K562 (cell line): ENCODE measurements at places on chromosomes 1 and 21. TPM values are rescaled to one million over a fixed set of nuclear protein-coding genes. Genes with fewer than 3 reads are reported as not detected.

The KLF17 gene
- not detected in 2 replicates for total RNA-seq

DNA sequence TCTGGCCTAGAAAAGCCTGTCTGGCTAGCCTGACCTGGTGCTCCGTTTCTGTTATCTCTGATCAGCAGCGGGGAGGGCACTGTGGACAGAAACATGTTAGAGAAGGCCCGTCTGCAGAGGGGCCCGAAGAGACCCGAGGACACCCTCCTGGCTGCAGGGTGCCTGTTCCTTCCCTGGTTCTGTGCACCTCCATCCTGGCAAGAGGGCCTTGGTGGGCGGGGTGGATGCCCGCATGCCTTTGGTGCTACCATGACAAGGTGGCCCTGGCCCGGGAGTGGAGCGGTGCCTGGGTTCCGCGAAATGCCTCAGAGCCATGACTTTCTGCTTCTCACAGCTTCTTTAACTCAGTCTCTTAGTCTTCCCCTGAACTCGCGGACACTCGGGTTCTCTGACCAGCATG is 233.6 kb downstream of the CAMTA1 start:
- no peak overlapping the region for H3K4me3 ChIP-seq
- H3K27ac ChIP-seq = no peak overlapping the region
- H3K4me1 ChIP-seq = no peaks in the 10 kb centered on the region
- H3K27me3 ChIP-seq = peaks cover 44% of the 10 kb centered on the region
- H3K36me3 ChIP-seq = no peaks in the 10 kb centered on the region

- no peaks in the 10 kb centered on the region for H3K4me1 ChIP-seq
- DNase-seq = no peak
- peaks cover 10% of the 10 kb centered on the region; the same call in 2 of the 3 replicates for H3K27me3 ChIP-seq
- H3K4me3 ChIP-seq = no peak overlapping the region
- no peaks in the 10 kb centered on the region for H3K36me3 ChIP-seq
Measured at GRCh38 chr1:94095744-94096469, 25.0 kb downstream of the ABCA4 start.

The FLG2 gene
- not detected in 2 replicates for total RNA-seq

- no peaks in the 10 kb centered on the region for H3K36me3 ChIP-seq
- no peaks in the 10 kb centered on the region for H3K4me1 ChIP-seq
- no peak for DNase-seq
- H3K4me3 ChIP-seq = no peak overlapping the region
- no peak overlapping the region for H3K27ac ChIP-seq
Measured at GRCh38 chr1:103348136-103348535, 177.4 kb upstream of the RNPC3 start.

The RNASEL gene
- total RNA-seq = 5.4 and 5.7 TPM in 2 replicates

- H3K27ac ChIP-seq = no peak overlapping the region
- H3K27me3 ChIP-seq = no peaks in the 10 kb centered on the region
- no peak for DNase-seq
- H3K4me1 ChIP-seq = peaks cover 26% of the 10 kb centered on the region
- H3K36me3 ChIP-seq = no peaks in the 10 kb centered on the region
Measured at GRCh38 chr1:91552091-91552490, 51.4 kb downstream of the CDC7 start.

The LCE1F gene
- not detected in 2 replicates for total RNA-seq

DNA sequence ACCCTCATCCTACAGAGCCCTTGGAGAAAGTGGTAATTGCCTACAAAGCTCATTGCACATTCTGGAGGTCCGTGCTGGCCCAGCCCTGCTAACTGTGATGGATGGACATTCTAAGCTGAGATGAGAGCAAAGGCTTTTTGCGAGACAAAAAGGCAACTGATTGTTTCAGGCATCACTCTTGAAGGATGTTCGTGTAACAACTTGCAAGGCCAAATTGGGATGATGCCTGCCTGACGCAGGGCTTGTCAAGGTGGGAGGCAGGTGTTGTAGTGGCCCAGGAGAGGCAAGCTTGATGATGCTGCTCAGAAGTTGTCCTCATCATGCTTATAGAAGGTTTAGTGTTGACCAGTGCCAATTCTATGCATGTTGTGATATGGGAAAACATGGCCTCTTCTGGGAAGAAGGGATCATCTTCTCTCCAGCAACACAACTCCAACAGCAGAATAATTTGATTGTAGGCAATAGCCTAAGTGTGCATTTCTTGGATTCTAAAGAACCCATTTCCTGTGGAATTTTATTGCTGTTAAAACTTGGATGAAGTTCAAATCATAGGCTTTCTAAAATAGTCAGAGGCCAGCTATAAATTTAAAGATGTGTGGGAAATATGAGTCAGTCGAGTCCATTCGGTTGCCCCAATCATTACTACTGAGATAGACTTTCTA is 102.5 kb upstream of the COA6 start:
- no peaks in the 10 kb centered on the region for H3K36me3 ChIP-seq
- peaks cover 18% of the 10 kb centered on the region for H3K27me3 ChIP-seq
- H3K27ac ChIP-seq = no peak overlapping the region
- no peak for DNase-seq
- no peaks in the 10 kb centered on the region for H3K4me1 ChIP-seq
- H3K4me3 ChIP-seq = no peak overlapping the region

GRCh38 chr1:213247038-213247437 is 196.0 kb downstream of the RPS6KC1 start:
- DNase-seq = no peak
- H3K4me1 ChIP-seq = no peaks in the 10 kb centered on the region
- H3K27me3 ChIP-seq = no peaks in the 10 kb centered on the region
- no peak overlapping the region for H3K27ac ChIP-seq

- no peak overlapping the region for H3K27ac ChIP-seq
- H3K4me1 ChIP-seq = peaks cover 3% of the 10 kb centered on the region; the same call in 1 of the 3 replicates
- no peaks in the 10 kb centered on the region for H3K27me3 ChIP-seq
- no peak for DNase-seq
- H3K4me3 ChIP-seq = no peak overlapping the region
Measured at GRCh38 chr1:45365051-45365450, 24.8 kb upstream of the MUTYH start.

- H3K36me3 ChIP-seq = no peaks in the 10 kb centered on the region
- DNase-seq = no peak
- H3K4me1 ChIP-seq = peaks cover 5% of the 10 kb centered on the region; the same call in 1 of the 3 replicates
Measured at GRCh38 chr1:15213341-15213821, 33.6 kb upstream of the FHAD1 start.

GRCh38 chr1:150151291-150152181 is 1.8 kb downstream of the PLEKHO1 start:
- H3K27me3 ChIP-seq = no peaks in the 10 kb centered on the region
- H3K27ac ChIP-seq = no peak overlapping the region
- peak overlapping the region; percentile 53; the same call in 1 of the 2 replicates for H3K4me3 ChIP-seq
- DNase-seq = no peak
- peaks cover 6% of the 10 kb centered on the region; the same call in 1 of the 3 replicates for H3K36me3 ChIP-seq

The CRNN gene
- not detected in 2 replicates for total RNA-seq

The LRRC53 gene
- total RNA-seq = not detected in 2 replicates

The LGR6 gene
- 0.20 and 0.31 TPM in 2 replicates for total RNA-seq

GRCh38 chr21:31886915-31887314 is 14.1 kb downstream of the HUNK start:
- H3K27ac ChIP-seq = no peak overlapping the region
- H3K4me1 ChIP-seq = no peaks in the 10 kb centered on the region
- no peaks in the 10 kb centered on the region for H3K36me3 ChIP-seq
- peaks cover 38% of the 10 kb centered on the region for H3K27me3 ChIP-seq
- no peak overlapping the region for H3K4me3 ChIP-seq

- DNase-seq = no peak
- H3K27ac ChIP-seq = no peak overlapping the region
- no peak overlapping the region for H3K4me3 ChIP-seq
- peaks cover 41% of the 10 kb centered on the region for H3K4me1 ChIP-seq
- H3K27me3 ChIP-seq = no peaks in the 10 kb centered on the region
- H3K36me3 ChIP-seq = no peaks in the 10 kb centered on the region
Measured at GRCh38 chr1:44822131-44822701, 13.9 kb downstream of the BTBD19 start.

The DCAF6 gene
- 40.6 and 42.8 TPM in 2 replicates for total RNA-seq

- H3K27ac ChIP-seq = no peak overlapping the region
- H3K4me3 ChIP-seq = no peak overlapping the region
- DNase-seq = no peak
- H3K27me3 ChIP-seq = no peaks in the 10 kb centered on the region
Measured at GRCh38 chr21:29256126-29256910, 42.4 kb upstream of the BACH1 start.

GRCh38 chr1:32939655-32940371 is 24.8 kb downstream of the RNF19B start:
- H3K4me3 ChIP-seq = no peak overlapping the region
- no peaks in the 10 kb centered on the region for H3K27me3 ChIP-seq
- H3K36me3 ChIP-seq = peaks cover 51% of the 10 kb centered on the region; the same call in 2 of the 3 replicates
- H3K27ac ChIP-seq = no peak overlapping the region
- peaks cover 5% of the 10 kb centered on the region; the same call in 1 of the 2 replicates for H3K4me1 ChIP-seq

The DYNLT5 gene
- not detected in 2 replicates for total RNA-seq

DNA sequence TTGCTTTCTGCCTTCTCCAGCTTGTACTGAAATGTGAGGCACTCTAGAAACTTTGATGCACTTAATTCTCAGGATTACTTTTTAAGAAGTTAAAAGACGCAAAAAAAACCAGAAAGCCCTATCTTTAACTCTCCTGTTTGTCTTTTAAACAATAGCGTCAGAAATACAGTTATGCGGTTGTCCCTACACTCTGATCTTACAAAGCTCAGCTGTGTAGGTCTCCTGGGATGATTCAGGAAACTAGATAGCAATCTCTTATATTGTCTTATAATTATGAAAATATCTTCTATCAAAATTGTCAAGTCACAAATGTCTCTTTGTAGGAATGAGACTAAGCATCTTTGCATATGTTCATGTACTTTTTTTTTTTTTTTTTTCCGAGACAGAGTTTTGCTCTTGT is 26.9 kb upstream of the RCAN3 start:
- no peaks in the 10 kb centered on the region for H3K36me3 ChIP-seq
- DNase-seq = no peak
- H3K4me3 ChIP-seq = no peak overlapping the region

DNA sequence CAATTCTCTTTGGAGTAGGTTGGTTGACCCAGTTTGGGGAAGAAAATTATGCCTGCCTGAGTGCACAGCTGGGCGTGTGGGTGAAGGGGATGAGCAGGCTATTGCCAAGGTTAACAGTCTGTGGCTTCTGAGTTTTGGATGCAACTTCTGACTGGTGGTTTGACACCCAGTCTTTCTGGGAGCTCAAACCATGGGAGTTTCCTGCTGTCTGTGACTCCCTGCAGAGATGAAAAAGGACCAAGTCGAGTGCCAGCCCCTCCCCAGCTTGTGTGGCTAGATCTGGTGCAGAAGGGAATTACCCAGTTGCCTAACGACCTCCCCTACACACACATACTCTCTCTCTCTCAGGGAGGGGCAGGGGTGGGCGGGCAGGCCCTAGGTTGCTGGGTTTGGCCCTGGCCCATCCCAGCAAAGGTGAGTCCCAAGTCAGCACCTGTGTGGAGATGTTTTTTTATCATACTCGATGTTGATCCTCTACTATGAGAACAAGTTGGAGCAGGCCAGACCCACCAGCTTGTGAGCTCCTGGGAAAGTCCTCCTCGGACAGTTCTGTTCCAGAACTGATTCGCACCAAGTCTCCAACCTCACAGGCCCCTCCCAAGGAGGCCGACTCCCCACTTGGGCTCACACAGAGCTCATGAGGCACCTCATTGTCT is 28.2 kb downstream of the PKP1 start:
- no peaks in the 10 kb centered on the region for H3K36me3 ChIP-seq
- no peak for DNase-seq

DNA sequence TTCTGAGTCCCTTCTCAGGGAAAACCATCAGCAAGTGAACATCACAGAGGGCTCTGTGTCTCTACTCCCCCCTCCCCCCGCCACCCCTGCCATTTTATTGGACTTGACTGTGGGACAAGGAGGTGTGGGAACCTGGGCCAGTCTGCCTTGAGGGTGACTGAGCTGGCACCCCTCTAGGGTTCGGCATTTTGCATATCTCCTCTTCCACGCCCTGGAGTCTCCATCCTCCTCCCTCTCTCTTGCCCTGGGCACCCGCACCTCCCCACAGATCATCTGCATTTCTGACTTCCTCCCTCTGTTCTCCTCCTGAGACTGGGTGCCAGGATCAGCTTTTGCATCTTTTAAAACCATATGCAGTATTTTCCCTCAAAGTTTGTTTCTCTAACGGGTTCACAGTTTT is 107.1 kb upstream of the ERRFI1 start:
- H3K4me3 ChIP-seq = no peak overlapping the region
- H3K4me1 ChIP-seq = no peaks in the 10 kb centered on the region
- H3K27ac ChIP-seq = no peak overlapping the region
- no peaks in the 10 kb centered on the region for H3K36me3 ChIP-seq
- peaks cover 40% of the 10 kb centered on the region for H3K27me3 ChIP-seq

- H3K27ac ChIP-seq = no peak overlapping the region
- DNase-seq = no peak
Measured at GRCh38 chr1:245649666-245650065, 494.9 kb downstream of the KIF26B start.

- H3K4me3 ChIP-seq = no peak overlapping the region
- no peaks in the 10 kb centered on the region for H3K4me1 ChIP-seq
- H3K27me3 ChIP-seq = no peaks in the 10 kb centered on the region
- H3K27ac ChIP-seq = no peak overlapping the region
- no peaks in the 10 kb centered on the region for H3K36me3 ChIP-seq
- no peak for DNase-seq
Measured at GRCh38 chr1:192724670-192725069, 84.2 kb upstream of the RGS2 start.

GRCh38 chr21:41759926-41760325 is 6.9 kb downstream of the RIPK4 start:
- H3K4me3 ChIP-seq = no peak overlapping the region
- no peak overlapping the region for H3K27ac ChIP-seq
- H3K36me3 ChIP-seq = no peaks in the 10 kb centered on the region
- H3K27me3 ChIP-seq = peaks cover 61% of the 10 kb centered on the region
- no peak for DNase-seq
- H3K4me1 ChIP-seq = no peaks in the 10 kb centered on the region; the same call in 1 of the 2 replicates

GRCh38 chr1:78121710-78122109 is 75.9 kb downstream of the GIPC2 start:
- H3K4me1 ChIP-seq = no peaks in the 10 kb centered on the region
- no peaks in the 10 kb centered on the region for H3K27me3 ChIP-seq
- H3K36me3 ChIP-seq = no peaks in the 10 kb centered on the region
- no peak overlapping the region for H3K4me3 ChIP-seq
- H3K27ac ChIP-seq = no peak overlapping the region

The PPIAL4G gene
- not detected in 2 replicates for total RNA-seq

The CELF3 gene
- not detected in 2 replicates for total RNA-seq

The MYCL gene
- 19.7 and 22.0 TPM in 2 replicates for total RNA-seq

- H3K4me1 ChIP-seq = no peaks in the 10 kb centered on the region
- H3K36me3 ChIP-seq = no peaks in the 10 kb centered on the region
- no peak overlapping the region for H3K27ac ChIP-seq
Measured at GRCh38 chr1:151961833-151962232, 31.8 kb downstream of the S100A10 start.

DNA sequence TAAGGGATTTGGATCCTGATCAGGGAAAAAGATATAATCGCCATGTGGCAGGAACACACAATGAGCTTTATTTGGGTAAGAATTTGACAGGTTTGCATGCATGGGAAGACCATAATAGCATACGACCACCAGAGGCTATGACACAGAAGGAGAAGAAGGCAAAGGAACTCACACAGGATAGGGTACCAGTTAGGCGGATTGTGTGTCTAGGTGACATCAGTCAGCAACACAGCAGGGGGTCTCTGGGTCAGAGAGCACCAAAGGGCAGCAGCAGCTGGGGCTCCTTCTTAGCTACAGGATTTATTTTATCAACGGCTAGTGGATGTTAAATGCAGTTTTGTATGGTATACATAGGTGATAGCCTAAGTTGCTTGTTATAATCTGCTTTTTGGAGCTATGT is 551.3 kb downstream of the KCNT2 start:
- no peaks in the 10 kb centered on the region for H3K36me3 ChIP-seq
- H3K4me1 ChIP-seq = no peaks in the 10 kb centered on the region
- DNase-seq = no peak
- H3K27me3 ChIP-seq = no peaks in the 10 kb centered on the region
- no peak overlapping the region for H3K4me3 ChIP-seq
